ENCODE measurements at places on chromosomes 1 and 21. TPM values are rescaled to one million over a fixed set of nuclear protein-coding genes. Genes with fewer than 3 reads are reported as not detected.

Gene ST7L
- total RNA-seq, result 10.0 TPM

Gene TGFB2
- total RNA-seq, result 10.6 TPM

Gene GNAT2
- 0.64 TPM for total RNA-seq

Gene KCND3
- under 0.01 TPM for total RNA-seq

Gene LRRC42
- 52.3 TPM for total RNA-seq

Gene AMIGO1
- total RNA-seq, result 0.48 TPM

Gene RPE65
- not detected for total RNA-seq
